ENCODE measurements at places on chromosomes 1 and 21. TPM values are rescaled to one million over a fixed set of nuclear protein-coding genes. Genes with fewer than 3 reads are reported as not detected.

- DNase-seq, result peak; percentile 74
Observed at GRCh38 chr1:22416555-22417454, 34.8 kb upstream of the ZBTB40 start.

DNA sequence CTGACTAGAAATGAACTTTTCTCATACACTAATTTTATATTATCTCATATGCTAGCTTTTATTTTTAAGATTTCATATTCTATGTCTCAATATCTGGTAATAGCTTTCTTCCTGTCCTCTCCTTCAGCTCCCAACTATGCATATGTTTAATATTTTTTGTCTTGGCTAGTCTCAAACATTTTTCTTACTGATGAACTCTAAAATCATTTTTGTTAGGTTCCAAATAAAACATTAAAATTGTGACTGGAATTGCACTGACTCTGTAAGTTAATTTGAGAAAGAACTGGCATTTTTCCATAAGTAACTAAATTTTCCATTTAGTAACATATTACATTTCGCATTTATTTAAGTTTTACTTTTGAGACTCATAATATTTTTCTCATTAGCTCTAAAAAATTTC lies 368.5 kb upstream of the DPYD start:
- DNase-seq, result no peak

DNA sequence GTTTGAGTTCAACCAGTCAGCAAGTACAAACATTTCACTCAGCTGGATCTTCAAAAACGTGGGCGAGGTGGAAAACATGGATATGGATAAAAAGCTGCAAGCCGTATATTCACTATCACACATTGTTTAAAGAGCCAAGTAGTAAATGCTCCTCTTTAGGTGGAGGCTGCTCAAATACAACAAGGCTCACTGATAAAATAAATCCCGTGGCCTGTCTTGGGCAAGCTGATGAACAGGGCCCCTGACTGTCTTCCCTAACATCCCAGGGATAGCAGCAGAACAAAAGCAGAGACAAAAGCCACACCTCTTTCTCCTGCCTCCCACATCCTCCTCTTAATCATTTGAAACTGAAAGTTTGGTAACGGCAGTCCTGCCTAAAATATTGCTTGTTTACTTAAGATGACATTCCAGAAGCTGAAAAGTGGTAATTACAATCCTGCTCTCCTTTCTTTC lies 357.7 kb downstream of the TTLL7 start:
- no peak for DNase-seq

DNA sequence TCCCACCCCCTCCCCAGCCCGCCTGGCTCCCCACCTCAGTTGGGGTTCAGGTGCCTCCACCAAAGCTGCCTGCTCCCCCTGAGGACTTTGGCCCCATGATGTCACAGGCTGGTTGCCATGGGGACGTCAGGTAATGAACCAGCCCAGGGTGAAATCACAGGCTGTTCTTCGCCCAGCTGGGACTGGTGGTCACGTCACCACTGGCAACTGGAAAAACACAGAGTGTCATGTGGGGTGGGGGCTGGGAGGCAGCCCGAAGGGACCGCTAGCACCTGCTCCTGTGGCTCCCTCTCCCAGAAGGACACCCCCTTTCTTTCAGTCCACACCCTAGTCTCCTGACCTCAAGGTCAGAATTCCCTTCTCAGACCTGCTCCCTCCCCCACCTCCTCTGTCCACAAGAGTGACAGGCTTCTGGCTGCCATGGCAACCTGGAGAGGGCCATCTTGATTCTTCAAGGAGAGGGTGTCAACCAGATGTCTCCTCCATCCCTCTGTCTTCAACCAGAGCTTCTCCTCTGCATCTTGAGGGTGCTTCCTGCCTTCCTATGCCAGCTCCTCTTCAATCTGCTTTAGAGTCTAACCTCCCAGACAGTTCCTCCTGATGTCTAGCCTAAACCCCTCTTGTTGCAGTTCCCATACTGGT lies 6.2 kb downstream of the FAM131C start:
- peak; percentile 60 for DNase-seq

DNA sequence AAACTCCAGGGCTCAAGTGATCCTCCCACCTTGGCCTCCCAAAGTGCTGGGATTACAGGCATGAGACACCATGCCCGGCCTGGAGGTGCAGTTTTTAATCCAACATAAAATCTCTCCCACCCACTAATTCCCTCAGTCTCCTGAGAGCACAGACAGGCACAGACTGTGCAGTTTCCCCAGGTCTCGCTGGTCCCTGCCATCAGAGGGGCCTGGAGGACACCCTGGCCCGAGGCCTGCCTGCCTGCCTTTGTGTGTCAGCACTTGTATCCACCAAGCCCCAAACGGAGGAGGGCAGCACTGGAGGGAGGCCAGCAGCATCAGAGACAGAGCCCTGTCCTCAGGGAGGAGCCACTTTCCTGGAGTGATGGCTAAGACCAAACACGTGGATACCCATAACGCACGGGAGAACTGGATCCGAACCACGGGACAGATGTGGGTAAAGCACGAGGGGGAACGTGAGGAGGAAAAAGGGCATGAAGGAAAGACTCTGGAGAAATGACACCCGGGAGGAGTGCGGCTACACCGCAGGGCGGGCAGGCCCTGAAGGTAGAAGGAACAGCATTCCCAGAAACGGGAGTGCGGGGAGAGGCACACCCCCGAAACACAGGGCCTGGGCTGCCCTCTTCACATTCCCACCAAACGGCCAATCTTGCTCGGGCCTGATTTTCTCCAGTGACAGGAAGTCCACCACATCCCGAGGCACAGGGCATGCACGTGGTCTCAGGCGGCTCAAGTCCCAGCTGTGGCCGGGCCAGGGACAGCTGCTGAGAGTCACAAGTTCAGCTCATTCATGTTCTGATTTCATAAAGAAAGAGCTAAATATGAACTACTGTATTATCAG lies 29.7 kb downstream of the NPHP4 start:
- DNase-seq, result no peak

GRCh38 chr1:3014443-3015268 lies 6.6 kb upstream of the ACTRT2 start:
- DNase-seq, result no peak

HNRNPCL4 gene
- not detected for total RNA-seq

DNA sequence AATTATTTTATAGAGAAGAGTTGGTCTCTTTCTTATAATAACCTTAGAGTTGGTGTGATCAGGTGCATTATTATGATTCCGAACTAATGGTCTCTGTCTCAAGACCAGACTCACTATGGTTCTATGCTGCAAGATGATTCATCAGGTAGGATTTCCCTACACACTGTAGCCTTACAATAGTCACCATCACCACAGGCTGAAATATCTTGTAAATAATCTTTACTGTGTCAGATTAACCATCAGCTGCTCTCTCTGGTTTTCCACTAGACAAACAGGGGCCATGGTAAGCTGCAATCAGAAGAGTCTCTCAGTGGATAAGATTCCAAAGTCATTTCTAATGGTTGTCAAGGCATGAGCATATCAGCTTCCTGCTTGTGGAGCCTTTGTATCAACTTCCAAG lies 4.4 kb upstream of the GBP4 start:
- DNase-seq, result no peak

GRCh38 chr1:241411776-241412338 lies 54.9 kb upstream of the RGS7 start:
- DNase-seq, result no peak

DNA sequence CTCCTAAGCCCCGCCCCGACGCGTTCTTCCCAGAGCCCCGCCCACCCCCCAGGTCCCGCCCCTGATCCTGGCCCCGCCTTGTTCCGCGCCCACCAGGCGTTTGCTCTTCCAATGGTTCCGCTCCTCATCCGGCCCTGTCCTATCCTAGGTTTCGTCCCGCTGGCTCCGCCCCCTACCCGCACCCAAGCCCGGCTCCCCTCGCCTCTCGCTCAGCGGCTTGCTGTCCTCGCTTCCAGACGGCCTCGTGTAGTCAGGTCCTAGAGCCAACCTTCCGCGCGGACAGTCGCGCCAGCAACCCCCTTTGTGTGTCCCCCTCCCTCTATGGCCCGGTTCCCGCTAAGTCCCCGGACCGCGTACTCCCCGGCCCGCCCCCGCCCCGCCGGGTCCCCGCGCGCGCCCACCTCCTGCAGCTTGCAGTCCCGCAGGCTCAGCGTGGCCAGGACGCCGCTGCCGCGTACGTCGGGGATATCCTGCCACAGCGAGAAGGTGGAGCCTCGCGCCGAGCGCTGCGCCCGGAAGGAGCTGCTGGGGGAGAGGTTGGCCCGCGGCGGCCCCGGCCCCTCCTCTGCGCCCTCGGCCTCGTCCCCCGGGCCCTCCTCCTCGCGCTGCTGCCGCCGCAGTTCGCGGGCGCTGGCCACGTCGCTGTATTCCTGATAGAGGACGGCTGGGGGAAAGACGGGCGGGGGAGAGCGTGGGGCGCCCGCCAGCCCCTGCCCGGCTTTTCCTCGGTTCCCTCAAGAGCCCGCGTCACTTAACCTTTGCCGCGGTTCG lies 5.7 kb downstream of the ARHGEF19 start:
- peak; percentile 90 for DNase-seq

LRRC71 gene
- not detected for total RNA-seq

ADORA1 gene
- 11.0 TPM for total RNA-seq

FAM163A gene
- 0.41 TPM for total RNA-seq

C1orf105 gene
- not detected for total RNA-seq

GRCh38 chr1:9912264-9912936 lies 2.3 kb upstream of the CTNNBIP1 start:
- DNase-seq, result no peak

GRCh38 chr1:58695206-58695605 lies 4.7 kb downstream of the MYSM1 start:
- no peak for DNase-seq

DNA sequence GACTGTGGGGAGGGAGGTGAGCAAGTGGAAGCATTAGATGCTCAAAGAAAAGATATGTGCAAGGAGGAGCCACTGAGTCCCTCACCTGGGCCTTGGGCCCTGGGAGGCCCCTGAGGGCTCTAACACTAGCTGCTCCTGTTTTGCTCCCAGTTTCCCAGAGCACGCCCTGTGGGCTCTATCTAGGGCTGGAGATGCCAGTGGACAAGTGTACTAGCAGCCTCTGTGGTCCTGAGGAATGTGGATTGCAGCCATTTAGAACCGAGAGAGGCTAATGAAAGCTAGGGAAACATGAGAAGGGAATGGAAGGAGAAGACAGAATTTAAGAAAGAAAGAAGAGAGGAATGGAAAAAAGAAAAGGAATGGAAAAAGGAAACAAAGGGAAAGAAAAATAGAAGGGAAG lies 10.0 kb upstream of the TBX15 start:
- DNase-seq, result no peak

MUTYH gene
- total RNA-seq, result 20.8 TPM

DNA sequence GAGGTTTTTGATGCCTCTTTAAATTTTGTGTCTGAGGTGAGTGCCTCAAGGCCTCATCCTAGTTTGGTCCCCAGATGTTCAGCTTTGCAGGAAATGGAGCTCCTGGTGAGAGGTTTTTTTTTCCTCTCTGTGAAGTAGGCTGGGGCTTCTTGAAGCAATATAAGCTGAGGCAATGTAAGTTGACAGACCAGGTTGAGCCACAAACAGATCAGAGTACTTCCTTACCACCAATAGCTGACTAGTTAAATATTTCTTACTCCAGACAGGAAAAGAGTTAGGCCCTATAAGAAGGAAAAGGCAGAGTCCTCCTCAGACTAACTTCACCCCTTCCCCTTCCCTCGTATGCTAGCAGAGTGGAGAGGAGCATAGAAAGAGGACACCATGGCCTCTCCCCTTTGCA lies 341.0 kb downstream of the LMO4 start:
- no peak for DNase-seq

KCND3 gene
- total RNA-seq, result 10.6 TPM

GRCh38 chr1:197633447-197634078 lies 141.7 kb downstream of the DENND1B start:
- no peak for DNase-seq

DYNLT4 gene
- not detected for total RNA-seq

DNA sequence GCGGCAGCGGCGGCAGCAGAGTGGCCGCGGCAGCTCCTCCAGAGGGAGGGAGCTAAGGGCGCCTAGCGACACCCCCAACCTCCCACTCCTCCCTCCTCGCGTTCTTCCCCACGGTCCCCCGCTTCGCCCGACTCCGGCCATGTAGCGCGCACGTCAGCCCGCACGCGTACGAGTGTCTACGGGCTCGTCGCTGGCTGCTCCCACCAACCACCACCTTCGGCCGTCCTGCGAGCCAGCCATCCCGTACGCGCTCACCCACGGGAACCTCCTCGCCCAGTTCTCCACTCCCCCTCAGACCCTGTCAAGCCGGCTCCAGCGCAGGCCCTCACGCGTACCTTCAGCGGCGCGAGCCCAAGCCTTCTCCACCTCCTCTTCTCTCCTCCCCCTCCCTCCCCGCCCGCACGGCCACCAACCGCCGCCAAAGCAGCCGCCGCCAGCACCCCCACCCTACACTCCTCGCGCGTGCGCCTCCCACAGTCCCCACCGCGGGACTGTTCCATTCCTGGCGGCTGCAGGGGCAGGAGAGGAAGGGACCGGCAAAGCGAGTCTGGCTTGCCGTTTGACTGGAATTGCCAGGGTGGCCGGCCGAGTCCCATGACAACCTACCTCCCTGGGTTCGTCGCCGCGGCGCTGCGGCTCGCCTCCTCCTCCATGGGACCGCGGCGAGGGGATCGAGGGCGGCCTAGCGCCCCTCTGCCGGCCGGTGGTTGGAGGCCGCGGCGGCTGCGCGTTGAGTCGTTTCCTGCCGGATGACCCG lies at the start of gene YY1AP1:
Gene YY1AP1, minus strand, starts transcription at position 451 of the 757 bp plus-strand sequence. CDS start 8,338 bp downstream, outside the sequence.
- DNase-seq, result peak; percentile 93

GRCh38 chr1:230359992-230360668 lies 66.0 kb downstream of the PGBD5 start:
- DNase-seq, result no peak

DNA sequence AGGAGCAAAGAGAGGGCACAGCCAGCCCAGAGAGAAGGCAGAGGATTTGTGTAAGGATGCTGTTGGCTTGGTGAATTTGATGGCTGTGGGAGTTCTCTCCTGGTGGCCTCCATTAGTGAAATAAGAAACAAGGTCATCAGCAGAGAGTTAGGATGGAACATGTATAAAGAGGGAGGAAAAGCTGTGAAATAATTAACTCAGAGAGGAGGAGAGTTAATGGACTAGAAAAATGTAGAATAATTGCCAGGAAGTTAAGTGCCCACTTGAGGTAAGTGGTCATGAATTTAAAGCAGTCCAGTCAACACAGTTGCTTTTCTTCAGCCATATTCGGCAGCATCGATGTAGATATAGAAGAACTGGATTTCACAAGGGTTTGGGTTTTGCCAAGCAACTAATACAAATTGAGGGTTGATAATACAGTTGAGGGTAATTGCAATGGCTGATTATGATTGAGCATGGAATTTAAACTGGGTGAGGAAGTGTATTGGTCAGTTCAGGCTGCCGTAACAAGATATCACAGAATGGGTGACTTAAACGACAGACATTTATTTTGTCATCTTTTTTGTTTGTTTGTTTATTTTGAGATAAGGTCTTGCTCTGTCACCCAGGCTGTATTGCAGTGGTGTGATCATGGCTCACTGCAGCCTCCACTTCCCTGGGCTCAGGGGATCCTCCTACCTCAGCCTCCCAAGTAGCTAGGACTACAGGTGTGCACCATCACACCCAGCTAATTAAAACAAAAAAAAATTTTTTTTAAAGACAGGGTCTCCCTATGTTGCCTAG lies 31.7 kb upstream of the KLF17 start:
- no peak for DNase-seq

CFHR5 gene
- not detected for total RNA-seq

- peak; percentile 38 for DNase-seq
Observed at GRCh38 chr1:93629101-93630059, 52.3 kb downstream of the BCAR3 start.

All from frontal cortex (tissue), 4 donors.